ENCODE measurements at places on chromosomes 3 and 15.

DNA sequence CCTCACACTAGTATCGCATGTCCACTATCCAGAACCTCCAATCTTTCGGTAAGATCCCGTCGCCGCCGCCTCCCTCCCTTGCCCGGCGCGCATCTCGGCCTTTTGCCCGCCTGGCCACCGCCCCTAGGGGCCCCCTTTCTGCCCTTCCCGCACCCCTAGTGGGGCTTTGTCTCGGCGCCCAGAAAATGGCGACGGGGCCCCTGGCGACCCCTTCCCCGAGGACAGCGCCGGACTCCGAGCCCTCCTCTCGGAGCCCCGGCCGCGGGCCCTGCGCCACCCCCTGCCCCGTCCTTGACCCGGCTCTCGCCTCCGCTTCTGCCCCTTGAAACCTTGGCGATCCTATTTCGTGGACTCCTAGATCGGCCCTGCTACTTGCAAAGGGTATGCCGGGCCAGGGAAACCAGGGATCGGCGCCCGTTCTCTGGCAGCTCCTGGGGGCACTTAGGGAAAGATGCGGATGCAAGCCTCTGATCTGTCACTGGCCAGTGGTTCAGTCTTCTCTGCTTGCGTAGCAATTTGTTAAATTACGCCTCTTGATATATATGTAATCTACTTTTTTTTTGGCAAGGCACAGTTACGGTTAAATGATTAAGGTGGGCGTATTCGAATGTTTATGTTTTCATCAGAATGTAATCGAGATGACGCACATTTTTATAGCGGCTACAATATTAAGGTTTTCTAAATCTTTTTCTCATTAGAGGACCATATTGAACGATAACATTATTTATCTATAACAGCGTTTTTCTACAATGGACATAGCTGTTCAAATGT, 603 bp downstream of the EIF1B start:
- no peak for DNase-seq

DNA sequence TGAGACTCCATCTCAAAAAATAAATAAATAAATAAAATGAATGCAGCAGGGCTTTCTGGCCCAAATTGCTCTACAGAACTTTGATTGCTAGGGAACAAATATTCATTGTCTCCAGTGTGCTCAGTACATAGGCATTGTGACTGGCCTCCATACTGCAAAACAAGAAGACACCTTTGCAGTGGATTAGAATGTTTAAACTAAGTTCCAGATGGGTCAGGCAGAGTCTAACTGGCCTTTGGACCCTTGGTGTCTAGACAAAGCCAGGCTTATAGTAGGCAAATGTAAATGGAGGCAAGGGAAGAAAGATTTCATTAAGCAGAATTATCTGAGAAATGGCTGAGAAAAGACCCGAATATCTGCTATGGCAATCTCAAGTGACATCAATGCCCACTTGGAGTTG, 335.2 kb upstream of the C2CD4B start:
- no peak for DNase-seq

- DNase-seq, result no peak
Measured at GRCh38 chr15:28960979-28961378, 75.2 kb downstream of the APBA2 start.

DNA sequence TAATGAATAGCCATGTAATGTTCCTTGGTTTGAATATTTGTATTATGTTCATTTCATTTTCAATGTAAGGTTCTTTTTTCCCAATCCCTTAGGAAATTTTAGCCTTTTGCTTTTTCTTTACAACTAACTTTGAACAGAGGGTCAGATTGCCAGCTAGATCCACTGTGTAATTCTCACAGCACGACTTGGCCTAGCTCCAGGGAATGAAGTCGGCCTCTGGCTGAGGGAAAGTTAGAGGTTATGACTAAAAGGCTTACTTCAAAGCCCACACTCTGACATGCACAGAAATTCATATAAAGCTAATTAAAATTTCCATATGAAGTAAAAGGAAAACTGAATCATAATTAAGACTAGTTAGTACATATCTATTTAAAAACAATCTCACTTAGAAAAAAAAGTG, 38.7 kb downstream of the ROBO1 start:
- DNase-seq, result no peak

GRCh38 chr3:172287937-172288477, 160.2 kb downstream of the GHSR start:
- no peak for DNase-seq
